IMR-90 (cell line): ENCODE measurements at places on chromosomes 7 and 10.

GRCh38 chr10:8113616-8114015, 59.1 kb downstream of the GATA3 start:
- no peaks in the 10 kb centered on the region for H3K36me3 ChIP-seq
- no peaks in the 10 kb centered on the region for H3K4me1 ChIP-seq
- no peak overlapping the region for H3K4me3 ChIP-seq
- H3K27ac ChIP-seq: no peak overlapping the region

DNA sequence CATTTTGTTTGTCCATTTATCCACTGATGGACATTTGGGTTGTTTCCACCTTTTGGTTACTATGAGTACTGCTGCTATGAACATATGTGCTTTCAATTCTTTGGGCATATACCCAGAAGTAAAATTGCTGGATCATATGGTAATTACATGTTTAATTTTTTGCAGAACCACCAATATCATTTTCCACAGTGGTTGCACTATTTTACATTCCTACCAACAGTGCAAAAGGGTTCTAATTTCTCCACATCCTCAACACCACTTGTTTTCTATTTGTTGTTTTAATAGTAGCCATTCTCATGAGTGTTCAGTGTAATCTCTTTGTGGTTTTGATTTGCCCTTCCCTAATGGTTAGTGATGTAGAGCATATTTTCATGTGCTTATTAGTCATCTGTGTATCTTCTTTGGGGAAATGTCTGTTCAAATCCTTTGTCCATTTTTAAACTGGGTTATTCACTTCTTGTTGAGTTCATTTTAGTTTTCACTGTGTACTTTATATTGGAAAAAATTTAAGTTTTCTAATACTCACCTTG, 101.9 kb downstream of the HIBADH start:
- H3K27ac ChIP-seq: no peak overlapping the region
- H3K36me3 ChIP-seq: no peaks in the 10 kb centered on the region
- H3K4me3 ChIP-seq: no peak overlapping the region
- no peaks in the 10 kb centered on the region for H3K4me1 ChIP-seq
- no peaks in the 10 kb centered on the region for H3K27me3 ChIP-seq
- peak; percentile 91 for DNase-seq

- no peaks in the 10 kb centered on the region for H3K27me3 ChIP-seq
- H3K4me1 ChIP-seq: peaks cover 5% of the 10 kb centered on the region; the same call in 1 of the 2 replicates
- H3K27ac ChIP-seq: peak overlapping the region; percentile 21; the same call in 1 of the 2 replicates
Measured at GRCh38 chr10:5447611-5448071, 35.3 kb downstream of the NET1 start.

DNA sequence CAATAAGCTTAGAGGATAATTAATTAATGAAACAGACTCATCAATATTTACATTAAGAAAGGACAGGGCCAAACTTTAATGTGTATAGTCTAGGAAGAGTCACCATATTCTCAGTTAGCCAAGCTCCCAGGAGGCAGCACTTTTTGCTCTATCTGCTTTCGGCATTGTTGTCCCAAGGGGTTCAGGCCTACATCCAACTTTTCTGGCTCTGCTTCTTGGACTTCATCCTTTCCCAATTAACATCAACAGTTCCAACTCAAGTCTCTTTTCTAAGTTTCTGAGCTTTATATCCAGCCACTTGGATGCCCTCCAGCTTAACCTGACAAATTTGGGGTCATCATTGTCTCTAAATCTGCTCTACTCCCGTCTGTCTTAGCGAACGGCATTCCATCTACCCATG, 42.8 kb downstream of the GLI3 start:
- no peak overlapping the region for H3K27ac ChIP-seq
- peaks cover 6% of the 10 kb centered on the region; the same call in 1 of the 2 replicates for H3K36me3 ChIP-seq
- H3K4me3 ChIP-seq: no peak overlapping the region
- H3K4me1 ChIP-seq: peaks cover 12% of the 10 kb centered on the region
- DNase-seq: no peak
- no peaks in the 10 kb centered on the region for H3K27me3 ChIP-seq

- peaks cover 8% of the 10 kb centered on the region for H3K4me1 ChIP-seq
- no peak overlapping the region for H3K27ac ChIP-seq
- no peak overlapping the region for H3K4me3 ChIP-seq
- H3K36me3 ChIP-seq: no peaks in the 10 kb centered on the region
- no peaks in the 10 kb centered on the region for H3K27me3 ChIP-seq
Measured at GRCh38 chr7:80623503-80624252, 14.8 kb upstream of the CD36 start.

DNA sequence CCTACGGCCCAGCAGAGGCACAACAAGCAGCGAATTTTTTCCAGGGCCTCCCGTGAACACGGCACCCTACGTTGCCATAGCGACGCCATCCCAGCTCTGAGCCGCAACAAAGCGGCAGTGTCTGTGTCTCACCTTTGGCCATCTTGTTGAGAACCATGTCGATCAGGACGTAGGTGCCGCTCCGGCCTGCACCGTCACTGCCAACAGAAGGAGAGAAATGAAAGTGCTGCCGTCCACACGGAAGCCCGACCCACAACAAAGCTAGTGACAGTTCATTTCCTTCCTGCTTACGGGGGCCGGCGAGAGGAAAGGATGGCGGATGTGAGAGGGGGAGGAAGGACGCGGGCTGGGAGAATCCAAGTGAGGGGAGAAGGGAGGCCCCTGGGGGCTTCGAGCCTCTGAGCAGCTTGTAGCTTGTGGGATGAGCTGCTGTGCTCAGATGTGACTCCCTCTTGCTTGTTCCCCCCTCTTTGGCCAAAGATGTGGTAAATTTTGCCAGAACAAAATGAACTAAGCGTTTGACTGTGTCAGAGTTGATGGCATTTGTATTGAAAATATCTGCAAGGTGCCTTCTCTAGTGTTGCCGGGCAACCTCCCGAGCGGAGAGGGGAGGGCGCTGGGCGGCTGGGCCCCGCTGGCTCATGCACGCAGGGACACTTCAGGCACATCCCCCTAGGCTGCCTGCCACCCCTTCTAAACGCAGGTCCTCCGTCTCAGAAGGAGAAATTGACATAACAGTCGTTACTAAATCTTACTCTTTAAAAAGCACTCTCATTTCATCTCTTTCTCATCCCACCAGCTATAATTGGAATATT, 232.2 kb downstream of the DNAJB6 start:
- no peaks in the 10 kb centered on the region for H3K27me3 ChIP-seq
- no peaks in the 10 kb centered on the region for H3K36me3 ChIP-seq
- DNase-seq: no peak
- no peaks in the 10 kb centered on the region for H3K4me1 ChIP-seq
- peak overlapping the region; percentile 42; the same call in 1 of the 2 replicates for H3K4me3 ChIP-seq

GRCh38 chr10:70112071-70112470, 20.6 kb downstream of the AIFM2 start:
- no peak overlapping the region for H3K4me3 ChIP-seq
- H3K27ac ChIP-seq: no peak overlapping the region
- DNase-seq: no peak
- H3K27me3 ChIP-seq: no peaks in the 10 kb centered on the region
- H3K36me3 ChIP-seq: peaks cover 35% of the 10 kb centered on the region

- DNase-seq: no peak
- H3K4me1 ChIP-seq: no peaks in the 10 kb centered on the region
- H3K27ac ChIP-seq: no peak overlapping the region
- H3K36me3 ChIP-seq: no peaks in the 10 kb centered on the region
- no peak overlapping the region for H3K4me3 ChIP-seq
Measured at GRCh38 chr10:6607778-6608177, 27.7 kb upstream of the PRKCQ start.

DNA sequence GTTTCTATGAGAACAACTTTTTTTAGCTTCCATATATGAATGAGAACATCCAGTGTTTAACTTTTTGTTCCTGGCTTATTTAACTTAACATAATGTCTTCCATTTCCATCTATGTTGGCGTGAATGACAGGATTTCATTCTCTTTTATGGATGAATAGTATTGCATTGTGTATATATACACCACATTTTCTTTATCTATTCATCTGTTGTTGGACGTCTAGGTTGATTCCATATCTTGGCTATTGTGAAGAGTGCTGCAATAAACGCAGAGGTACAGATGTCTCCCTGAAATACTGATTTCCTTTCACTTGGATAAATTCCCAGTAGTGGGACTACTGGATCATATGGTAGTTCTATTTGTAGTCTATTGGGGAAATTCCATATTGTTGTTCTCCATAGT, 44.3 kb upstream of the MAGI2 start:
- peaks cover 2% of the 10 kb centered on the region; the same call in 1 of the 2 replicates for H3K4me1 ChIP-seq
- H3K4me3 ChIP-seq: no peak overlapping the region
- no peaks in the 10 kb centered on the region for H3K27me3 ChIP-seq
- H3K27ac ChIP-seq: no peak overlapping the region

DNA sequence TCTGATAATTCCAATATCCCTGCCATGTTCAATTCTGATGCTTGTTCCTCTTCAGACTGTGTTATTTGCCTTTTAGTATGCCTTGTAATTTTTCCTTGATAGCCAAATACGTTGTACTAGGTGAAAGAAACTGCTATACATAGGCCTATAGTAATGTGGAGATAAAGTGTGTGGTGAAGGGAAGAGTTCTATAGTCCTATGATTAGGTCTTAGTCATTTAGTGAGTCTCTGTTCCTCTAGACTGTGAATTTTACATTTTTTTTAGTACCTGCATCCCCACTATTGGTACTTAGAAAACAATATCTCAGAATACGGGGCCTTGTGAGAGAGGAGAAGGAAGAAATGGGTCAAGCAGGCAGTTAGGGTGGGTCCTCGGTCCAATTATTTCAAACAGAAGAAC, 59.6 kb upstream of the SEMA3E start:
- no peak overlapping the region for H3K27ac ChIP-seq
- no peak for DNase-seq
- H3K4me3 ChIP-seq: no peak overlapping the region
- no peaks in the 10 kb centered on the region for H3K36me3 ChIP-seq
- H3K4me1 ChIP-seq: no peaks in the 10 kb centered on the region

GRCh38 chr7:55420530-55420929, 55.4 kb downstream of the LANCL2 start:
- H3K27me3 ChIP-seq: no peaks in the 10 kb centered on the region
- peaks cover 3% of the 10 kb centered on the region for H3K36me3 ChIP-seq
- H3K4me3 ChIP-seq: no peak overlapping the region
- H3K27ac ChIP-seq: no peak overlapping the region

DNA sequence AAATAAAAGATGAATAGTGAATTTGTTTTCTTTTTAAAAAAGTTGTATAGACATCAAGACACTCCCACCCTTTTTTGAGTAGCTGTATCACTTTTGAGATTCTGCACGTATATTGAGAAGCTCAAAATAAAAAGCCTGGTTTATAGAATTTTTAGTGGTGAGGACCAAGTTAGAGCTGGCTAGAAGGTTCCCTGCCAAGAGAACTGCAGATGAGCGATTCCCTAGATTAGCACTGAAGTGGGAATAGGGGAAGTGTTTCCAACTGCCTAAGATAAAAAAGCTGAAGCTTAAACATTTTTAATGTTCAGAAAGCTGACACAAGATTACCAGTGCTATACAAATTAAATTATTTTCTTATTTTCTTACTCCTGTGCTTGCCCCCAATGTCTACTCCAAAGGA, 135.7 kb upstream of the TMEM229A start:
- no peak overlapping the region for H3K4me3 ChIP-seq
- no peak for DNase-seq
- H3K4me1 ChIP-seq: peaks cover 2% of the 10 kb centered on the region; the same call in 1 of the 2 replicates
- H3K27me3 ChIP-seq: no peaks in the 10 kb centered on the region
- H3K36me3 ChIP-seq: no peaks in the 10 kb centered on the region

- peaks cover 24% of the 10 kb centered on the region for H3K27me3 ChIP-seq
- no peak overlapping the region for H3K4me3 ChIP-seq
- DNase-seq: no peak
- H3K4me1 ChIP-seq: no peaks in the 10 kb centered on the region
- no peaks in the 10 kb centered on the region for H3K36me3 ChIP-seq
- H3K27ac ChIP-seq: no peak overlapping the region
Measured at GRCh38 chr7:134405299-134405698, 53.6 kb downstream of the AKR1B1 start.

GRCh38 chr7:46360811-46361210, 439.7 kb upstream of the IGFBP3 start:
- H3K4me3 ChIP-seq: no peak overlapping the region
- DNase-seq: no peak
- H3K27ac ChIP-seq: no peak overlapping the region

GRCh38 chr10:29039677-29040189, 249.1 kb upstream of the LYZL1 start:
- peak; percentile 87 for DNase-seq
- H3K4me3 ChIP-seq: no peak overlapping the region
- peak overlapping the region; percentile 67; the same call in 1 of the 2 replicates for H3K27ac ChIP-seq
- H3K27me3 ChIP-seq: no peaks in the 10 kb centered on the region
- no peaks in the 10 kb centered on the region for H3K36me3 ChIP-seq

GRCh38 chr7:111226800-111227199, 135.9 kb downstream of the LRRN3 start:
- H3K27me3 ChIP-seq: no peaks in the 10 kb centered on the region
- H3K36me3 ChIP-seq: no peaks in the 10 kb centered on the region
- no peak overlapping the region for H3K4me3 ChIP-seq
- H3K4me1 ChIP-seq: no peaks in the 10 kb centered on the region

DNA sequence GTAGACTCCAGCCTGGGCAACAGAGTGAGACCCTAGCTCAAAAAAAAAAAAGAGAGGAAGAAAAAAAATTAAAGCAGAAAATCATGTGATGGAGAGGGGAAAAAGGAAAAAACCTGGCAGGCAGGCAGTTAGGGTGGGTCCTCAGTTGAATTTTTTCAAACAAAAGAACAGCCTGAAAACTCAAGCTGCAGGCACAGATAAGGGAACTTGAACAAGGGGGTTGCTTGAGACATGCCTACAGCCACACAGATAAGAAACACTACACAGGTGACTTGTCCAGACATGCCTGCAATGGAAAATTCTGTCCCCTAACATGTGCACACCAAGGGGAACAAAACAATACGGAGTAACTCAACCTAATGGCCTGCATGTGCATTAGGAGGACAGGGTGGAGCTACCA, 19.2 kb downstream of the VIM start:
- no peaks in the 10 kb centered on the region for H3K36me3 ChIP-seq
- no peak overlapping the region for H3K27ac ChIP-seq
- no peaks in the 10 kb centered on the region for H3K27me3 ChIP-seq
- H3K4me3 ChIP-seq: no peak overlapping the region
- peaks cover 9% of the 10 kb centered on the region for H3K4me1 ChIP-seq
- DNase-seq: no peak

- no peaks in the 10 kb centered on the region for H3K36me3 ChIP-seq
- H3K4me1 ChIP-seq: no peaks in the 10 kb centered on the region
- H3K27me3 ChIP-seq: no peaks in the 10 kb centered on the region
- no peak overlapping the region for H3K4me3 ChIP-seq
Measured at GRCh38 chr7:3710531-3710930, 409.5 kb downstream of the SDK1 start.

DNA sequence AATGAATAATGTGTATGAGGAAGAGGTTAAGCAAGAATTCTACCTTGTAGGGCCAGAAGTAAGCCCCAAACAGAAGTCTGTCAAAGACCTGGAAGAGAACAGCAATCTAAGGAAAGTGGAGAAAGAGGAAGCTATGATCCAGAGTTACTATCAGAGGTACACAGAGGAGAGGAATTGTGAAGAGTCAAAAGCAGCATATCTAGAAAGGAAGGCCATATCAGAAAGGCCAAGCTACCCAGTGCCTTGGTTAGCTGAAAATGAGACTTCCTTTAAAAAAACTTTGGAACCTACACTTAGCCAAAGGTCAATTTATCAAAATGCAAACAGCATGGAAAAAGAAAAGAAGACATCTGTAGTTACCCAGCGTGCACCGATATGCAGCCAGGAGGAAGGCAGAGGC, 42.7 kb upstream of the GAD2 start:
- DNase-seq: no peak
- no peaks in the 10 kb centered on the region for H3K36me3 ChIP-seq
- H3K27me3 ChIP-seq: no peaks in the 10 kb centered on the region
- H3K27ac ChIP-seq: no peak overlapping the region
- no peak overlapping the region for H3K4me3 ChIP-seq

GRCh38 chr10:59968705-59969104, 62.3 kb upstream of the CCDC6 start:
- H3K36me3 ChIP-seq: no peaks in the 10 kb centered on the region
- H3K4me1 ChIP-seq: no peaks in the 10 kb centered on the region
- DNase-seq: no peak
- no peaks in the 10 kb centered on the region; the same call in 1 of the 2 replicates for H3K27me3 ChIP-seq
- H3K27ac ChIP-seq: no peak overlapping the region
- no peak overlapping the region for H3K4me3 ChIP-seq

GRCh38 chr7:111074748-111075146, 16.2 kb upstream of the LRRN3 start:
- no peak for DNase-seq
- no peak overlapping the region for H3K4me3 ChIP-seq
